ENCODE measurements at places on chromosomes 3 and 15.

- DNase-seq: no peak
Measured at GRCh38 chr3:58193682-58194407, 16.9 kb downstream of the DNASE1L3 start.

- DNase-seq: no peak
Measured at GRCh38 chr15:31150732-31151231, 49.3 kb upstream of the TRPM1 start.

GRCh38 chr3:11582191-11582968 lies 61.3 kb downstream of the VGLL4 start:
- peak; percentile 15 for DNase-seq

GRCh38 chr3:112320691-112321090 lies 12.3 kb upstream of the CD200 start:
- no peak for DNase-seq

DNA sequence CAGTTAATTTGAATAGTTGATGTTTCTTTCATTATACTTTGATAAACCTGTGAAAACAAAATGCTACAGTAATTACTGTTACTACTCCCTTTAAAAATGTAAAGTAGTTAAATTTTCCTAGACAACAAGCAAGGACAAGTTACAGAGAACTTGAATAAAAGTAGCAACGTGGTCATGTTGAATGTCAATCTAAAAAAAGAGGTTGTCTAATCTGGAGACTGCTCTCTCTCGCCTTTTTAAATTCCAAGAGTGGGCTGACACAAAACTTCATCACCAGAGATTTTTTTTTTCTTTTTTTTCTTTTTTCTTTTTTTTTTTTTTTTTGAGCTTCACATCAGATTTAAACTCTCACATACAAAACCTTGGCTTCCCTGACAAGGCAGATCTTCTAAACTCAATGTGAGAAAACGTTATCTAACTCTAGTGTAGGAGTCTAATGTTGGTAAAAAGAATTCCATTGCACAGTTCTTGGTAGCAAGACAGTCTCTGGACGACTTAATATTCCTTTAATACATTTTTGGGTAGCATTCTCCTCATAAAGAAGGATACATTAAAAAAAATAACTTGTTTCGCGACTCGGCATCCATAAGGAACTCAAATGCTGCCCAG lies 4.1 kb downstream of the FOXP1 start:
- DNase-seq: no peak

DNA sequence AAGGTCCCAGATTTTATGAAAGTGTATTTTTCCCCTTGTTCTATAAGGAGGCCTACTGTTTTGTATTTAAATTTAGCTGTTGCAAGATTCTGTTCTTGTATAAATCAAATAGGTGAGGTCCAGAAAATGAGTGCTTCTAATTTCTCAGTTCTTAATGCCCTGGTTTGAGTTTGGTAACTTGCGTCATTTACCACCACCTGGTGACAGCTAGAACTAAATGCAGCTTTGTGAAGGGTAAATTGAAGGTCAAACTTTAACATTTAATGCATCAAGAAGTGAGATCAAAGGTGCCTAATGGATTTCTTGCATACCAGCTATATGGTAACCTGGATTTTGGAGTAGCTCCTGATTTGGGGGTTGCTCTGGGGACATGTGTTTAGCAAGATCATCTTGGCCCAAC lies 50.7 kb upstream of the POLR2M start:
- DNase-seq: no peak

GRCh38 chr3:21462141-21462540 lies 288.9 kb downstream of the ZNF385D start:
- DNase-seq: no peak

- DNase-seq: no peak
Measured at GRCh38 chr3:117128872-117129271, 419.3 kb downstream of the TUSC7 start.

DNA sequence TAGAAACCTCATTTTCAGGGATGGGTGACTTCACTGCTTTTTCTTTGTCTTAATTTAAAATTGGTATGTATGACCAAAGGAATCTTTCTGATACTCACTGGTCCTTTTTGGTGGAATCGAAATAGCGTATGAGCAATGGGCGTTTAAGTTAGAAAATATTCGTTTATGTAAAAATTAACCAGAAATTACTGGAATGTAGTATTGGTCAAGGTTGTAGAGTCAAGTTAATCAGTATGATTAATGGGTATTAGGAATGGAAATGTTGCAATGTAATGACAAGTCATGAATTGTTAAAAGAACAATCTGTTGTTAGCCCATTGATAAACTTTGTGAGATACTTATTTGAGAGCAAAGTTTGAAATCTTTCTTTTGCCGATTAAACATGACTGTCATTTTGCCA lies 36.9 kb downstream of the AKAP13 start:
- DNase-seq: no peak

GRCh38 chr3:66507423-66508260 lies 6.8 kb upstream of the LRIG1 start:
- no peak for DNase-seq

GRCh38 chr3:38648659-38649499 lies 608 bp downstream of the SCN5A start:
- no peak for DNase-seq

DNA sequence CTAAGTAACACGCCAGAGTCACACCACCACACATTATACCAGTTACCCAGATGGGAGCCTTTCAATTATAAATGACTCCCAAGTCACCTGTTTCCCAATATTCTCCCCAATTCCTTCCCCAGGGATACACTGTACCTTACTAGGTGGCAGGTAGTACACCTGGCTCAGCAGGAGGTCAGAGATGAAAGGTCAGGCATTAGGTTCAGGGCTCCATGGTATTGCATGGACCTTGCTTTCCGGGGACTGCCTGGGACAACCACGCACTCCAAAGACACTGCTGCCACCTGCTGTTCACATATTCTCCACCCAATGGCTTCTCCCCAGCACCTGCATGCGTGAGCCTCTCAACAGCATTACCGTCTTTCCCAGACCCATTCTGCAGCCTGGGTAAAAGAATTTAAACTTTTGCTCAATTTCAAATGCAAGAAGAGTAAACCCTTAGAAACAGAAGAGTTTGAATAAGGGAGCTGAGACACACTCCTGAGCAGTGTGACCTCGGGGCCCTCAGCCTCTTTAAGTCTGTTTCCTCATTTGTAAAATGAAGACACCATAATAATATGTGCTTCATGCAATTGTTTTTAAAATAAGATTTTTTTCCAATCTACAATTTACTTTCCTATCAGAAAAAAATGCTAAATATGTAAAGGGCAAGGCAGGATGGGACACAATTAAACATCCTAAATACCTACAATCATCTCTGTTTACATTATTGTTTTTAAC lies 28.0 kb upstream of the LACTB start:
- DNase-seq: peak; percentile 78

DNA sequence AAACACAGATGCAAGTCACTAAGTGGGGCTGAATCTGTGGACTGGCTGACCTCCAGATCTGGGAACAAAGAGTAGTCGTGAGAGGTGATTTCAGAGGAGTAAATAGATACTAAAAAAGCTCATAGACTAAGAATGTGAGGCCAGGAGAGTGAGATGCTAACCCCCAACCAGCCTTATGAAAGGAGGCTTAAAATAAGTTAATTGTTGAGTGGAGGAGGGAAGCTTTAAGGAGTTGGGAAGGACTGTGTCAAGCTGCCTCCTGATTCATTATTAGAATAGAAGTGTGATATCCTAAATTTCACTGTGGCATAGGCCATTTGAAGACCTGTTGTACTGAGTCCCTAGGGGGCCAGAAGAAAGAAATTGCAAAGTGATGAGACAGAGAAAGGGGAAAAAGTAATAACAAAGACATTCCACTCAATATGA lies 107.6 kb downstream of the RBPMS2 start:
- DNase-seq: no peak

DNA sequence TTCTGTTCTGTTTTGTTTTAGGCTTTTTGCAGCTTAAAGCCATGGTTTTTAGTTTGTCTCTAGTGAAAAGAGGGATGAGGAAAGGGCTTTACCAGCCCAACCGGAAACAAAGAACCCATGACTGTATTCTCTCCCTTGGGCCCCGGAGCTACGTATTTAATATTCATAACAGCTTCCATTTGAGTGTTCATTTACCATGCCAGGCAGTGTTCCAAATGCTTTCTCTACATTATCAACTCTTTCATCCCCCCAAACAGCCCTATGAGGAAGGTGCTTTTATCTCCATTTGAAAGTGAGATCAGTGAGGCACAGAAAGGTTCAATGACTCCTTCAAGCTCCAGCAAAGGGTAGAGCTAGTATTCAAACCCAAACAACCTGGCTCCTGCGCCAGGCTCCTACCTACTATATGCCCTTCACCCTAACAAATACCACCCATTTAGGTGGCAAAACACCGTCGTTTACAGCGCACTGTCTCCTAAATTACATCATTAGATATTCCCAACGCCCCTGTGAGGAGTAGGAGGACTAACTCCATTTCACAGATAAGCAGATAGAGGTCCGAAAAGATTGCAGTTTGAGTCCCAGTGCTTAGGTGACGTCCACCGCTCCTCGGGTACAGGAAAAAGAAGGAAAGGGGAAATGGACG lies 27.9 kb downstream of the GTPBP8 start:
- no peak for DNase-seq

- DNase-seq: no peak
Measured at GRCh38 chr3:48960841-48961413, 29.1 kb upstream of the P4HTM start.

DNA sequence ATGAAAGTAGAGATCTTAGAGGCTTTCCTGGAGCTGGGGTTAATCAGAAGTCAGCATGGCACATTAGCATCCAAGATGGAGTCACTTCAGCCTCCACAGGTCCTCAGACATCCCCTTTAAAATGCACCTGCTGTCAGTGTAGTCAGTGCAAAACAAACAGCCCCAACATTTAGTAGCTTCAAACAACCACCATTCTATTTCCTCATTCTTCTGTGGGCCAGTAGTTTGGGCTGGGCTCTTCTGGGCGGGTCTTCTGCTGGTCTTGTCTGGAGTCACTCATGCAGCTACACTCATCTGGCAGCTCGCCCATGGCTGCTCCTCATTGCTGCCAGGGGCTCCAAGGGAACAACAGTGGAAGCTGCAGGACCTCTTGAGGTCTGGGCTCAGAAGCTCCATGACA lies 99.9 kb downstream of the TLE3 start:
- DNase-seq: no peak

GRCh38 chr3:179181993-179182551 lies 33.9 kb downstream of the PIK3CA start:
- DNase-seq: no peak

DNA sequence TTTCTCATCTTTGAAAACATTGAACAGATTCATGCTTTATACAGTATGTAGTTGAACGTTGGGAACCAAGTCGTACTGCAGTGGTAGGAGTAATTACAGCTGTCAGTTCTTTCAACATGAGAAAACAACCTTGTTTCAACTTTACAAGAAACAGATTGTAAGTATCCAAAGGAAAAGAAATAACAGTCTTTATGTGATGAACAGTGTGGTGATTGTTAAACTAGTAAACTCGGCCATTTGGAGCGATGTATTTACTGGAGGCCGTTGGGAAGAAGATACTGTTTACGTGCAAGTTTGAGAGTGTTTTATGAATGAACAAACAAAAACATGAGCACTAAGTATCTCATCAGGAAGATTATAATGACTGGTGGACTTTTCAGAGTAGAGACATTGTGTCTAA lies 48.4 kb downstream of the EPHA3 start:
- DNase-seq: no peak

- DNase-seq: no peak
Measured at GRCh38 chr15:94186770-94187331, 44.5 kb upstream of the MCTP2 start.

GRCh38 chr3:11120091-11120805 lies 34.0 kb upstream of the HRH1 start:
- no peak for DNase-seq

- DNase-seq: no peak
Measured at GRCh38 chr15:70650567-70651302, 112.6 kb downstream of the UACA start.

DNA sequence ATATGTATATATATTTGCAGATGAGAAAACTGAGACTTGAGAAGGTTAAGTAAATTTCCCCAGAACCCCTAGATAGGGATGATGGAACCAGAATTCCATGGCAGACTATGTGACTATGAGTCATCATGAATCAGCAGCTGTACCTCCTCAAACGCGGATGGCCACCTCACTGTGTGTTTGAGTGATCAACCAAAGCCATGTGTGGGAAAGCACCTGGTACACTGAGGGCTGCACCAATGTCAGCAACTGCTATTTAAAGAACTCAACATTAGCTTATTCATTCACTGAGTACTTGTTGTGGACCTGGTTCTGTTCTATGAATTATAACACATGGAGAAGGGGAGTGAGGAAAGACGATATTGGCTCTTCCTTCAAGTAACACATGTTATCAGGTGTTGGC lies 377.0 kb downstream of the GAP43 start:
- DNase-seq: no peak

GRCh38 chr3:184022323-184022722 lies 4.6 kb upstream of the ABCC5 start:
- no peak for DNase-seq

GRCh38 chr3:187082758-187083375 lies 56.4 kb downstream of the RPL39L start:
- no peak for DNase-seq

- no peak for DNase-seq
Measured at GRCh38 chr15:48603922-48604321, 41.6 kb downstream of the FBN1 start.

DNA sequence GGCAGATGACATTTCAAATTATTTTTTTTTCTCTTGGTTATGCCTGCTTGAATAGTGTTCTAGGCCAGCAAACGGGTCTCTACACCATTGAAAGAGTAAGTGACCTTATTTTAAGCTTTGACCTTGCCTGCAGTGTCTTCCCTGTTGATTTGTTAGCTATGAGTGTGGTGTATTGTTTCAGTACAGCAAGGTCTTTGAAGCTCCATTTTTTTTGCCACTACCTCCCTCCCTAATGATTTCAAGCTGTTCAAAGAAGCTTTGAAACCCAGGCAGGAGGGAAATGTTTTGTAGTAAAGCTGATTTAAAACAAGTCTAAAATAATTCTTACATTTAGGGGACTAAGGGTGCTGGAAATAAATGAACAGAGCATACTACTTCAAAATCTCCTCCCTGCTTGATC lies 1249.8 kb downstream of the ROBO1 start:
- DNase-seq: no peak

Measured in activated CD4-positive, alpha-beta T cell treated with anti-CD3 and anti-CD28 coated beads, Interleukin-2, amount 10 ng/mL, durations not matched to agents 7 days and 5 days (primary cell).